ENCODE measurements at places on chromosomes 16 and 17.

GRCh38 chr17:71572343-71572742 is 548.5 kb upstream of the SOX9 start:
- no peak for DNase-seq

DNA sequence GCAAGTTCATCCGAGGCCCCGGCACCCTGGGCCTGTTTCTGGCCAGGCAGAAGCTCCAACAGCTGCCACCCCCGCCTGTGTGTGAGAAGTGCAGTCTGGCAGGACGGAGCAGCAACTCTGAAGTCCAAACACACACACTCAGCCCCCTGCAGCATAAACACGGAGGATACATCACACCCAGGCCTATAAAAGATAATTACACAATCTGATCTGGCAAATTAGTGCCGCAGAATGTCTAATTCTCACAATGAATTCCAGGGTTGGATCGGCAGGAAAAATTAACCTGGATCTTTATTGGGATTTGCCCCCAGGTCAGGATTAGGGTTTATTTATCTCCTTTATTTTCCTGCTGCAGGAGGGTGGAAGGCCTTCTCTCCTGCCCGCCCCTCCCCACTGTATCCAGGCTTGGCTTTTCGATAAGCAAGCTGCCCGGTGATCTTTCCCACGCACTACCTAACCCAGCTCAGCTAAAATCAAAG is 311.4 kb downstream of the SOX9 start:
- no peak for DNase-seq

DNA sequence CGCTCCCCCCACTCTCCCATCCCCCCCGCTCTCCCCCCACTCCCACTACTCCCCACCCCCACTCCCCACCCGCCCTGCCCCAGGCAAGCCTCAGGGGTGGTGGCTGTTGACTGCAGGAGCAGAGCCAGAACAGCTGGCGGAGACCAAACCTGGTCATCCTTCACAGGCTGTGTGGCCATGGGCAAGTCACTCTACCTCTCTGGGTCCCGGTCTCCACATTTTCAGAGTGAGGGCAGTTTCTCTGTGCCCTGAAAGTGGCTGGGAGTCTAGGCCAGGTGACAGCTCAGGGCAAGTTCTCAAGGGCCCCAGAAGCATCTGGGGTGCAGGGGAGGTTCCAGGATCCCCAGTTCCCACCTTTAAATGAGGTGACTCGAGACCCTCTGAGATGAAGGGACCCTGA is 15.1 kb upstream of the BAHCC1 start:
- DNase-seq, result no peak

DNA sequence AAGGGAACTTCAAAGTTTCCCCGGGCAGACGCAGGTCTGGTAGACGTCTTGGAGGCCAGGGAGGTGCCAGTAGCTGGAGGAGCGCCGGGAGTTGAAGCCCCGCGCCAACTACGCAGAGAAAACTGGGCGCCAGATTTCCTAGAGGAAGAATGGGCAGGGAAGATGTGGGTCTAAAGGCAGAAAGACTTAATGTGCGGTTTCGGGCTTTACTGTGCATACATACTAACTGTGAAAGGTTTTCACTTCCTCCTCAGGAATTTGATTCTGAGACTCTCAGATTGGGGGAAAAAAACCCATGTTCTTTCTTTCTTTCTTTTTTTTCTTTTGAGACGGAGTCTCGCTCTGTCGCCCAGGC is 331 bp upstream of the ZNF287 start:
- no peak for DNase-seq

GRCh38 chr16:87464691-87465300 is 28.0 kb downstream of the ZCCHC14 start:
- peak; percentile 61 for DNase-seq

- DNase-seq, result no peak
These were observed 61.8 kb downstream of the ARSG start for GRCh38 chr17:68353111-68353521.

GRCh38 chr16:54353097-54353496 is 66.5 kb upstream of the IRX3 start:
- DNase-seq, result no peak

GRCh38 chr16:57134982-57135381 is 42.6 kb downstream of the CPNE2 start:
- no peak for DNase-seq

DNA sequence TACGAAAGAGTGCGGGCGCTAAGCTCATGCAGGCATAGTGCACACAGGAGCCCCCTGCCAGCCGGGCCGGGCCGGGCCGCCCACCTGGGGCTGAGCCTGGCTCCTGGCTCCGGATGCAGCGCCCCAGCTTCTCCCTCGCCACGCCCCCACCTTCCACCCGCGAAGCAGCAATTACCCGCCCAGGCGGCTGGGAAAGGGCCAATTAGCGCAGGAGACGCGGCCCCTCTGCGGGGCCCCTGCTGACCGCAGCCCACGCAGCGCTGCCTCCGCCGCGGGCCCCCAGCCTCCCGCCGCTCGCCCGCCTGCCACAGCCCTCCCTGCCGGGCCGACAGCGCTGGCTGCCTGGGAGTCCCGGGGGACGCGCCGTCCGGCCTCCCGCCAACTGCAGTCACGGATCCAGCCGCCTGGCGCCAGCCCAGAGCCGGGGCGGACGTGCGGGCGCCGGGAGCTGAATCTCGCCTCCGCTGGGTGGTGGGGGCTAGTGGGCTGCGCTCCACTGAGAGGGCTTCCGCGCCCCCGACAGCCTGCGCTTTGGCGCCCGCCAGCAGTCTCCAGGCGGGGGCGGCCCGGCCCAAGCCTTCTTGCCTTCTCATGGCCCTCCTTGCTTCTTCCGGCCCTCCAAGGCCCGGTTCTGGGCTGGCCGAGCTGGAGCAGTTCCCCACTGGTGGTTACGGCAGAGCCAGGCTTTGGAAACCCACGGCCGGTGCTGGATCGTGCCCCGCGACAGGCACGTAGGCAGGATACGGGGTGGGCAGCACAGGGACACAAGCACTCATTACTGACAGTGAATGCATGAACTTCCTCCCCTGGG is 14.9 kb upstream of the CBFB start:
- DNase-seq, result no peak

DNA sequence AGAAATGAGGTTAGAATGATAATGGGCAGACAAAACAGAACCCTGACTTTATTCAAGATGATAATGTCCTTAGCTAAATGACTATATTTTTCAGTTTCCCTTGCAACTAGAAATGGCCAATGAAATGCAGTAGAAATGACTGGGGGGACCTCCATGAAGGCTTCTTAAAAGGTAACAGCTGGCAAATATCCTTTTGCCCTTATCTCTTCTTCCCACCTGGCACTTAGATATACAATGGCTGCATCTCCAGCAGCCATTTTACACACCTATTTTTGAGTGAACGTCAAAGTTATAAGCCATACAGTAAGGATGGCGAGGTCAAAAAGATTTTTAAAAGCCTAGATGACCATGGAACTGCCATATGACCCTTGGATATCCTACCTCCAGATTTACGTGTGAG is 39.9 kb downstream of the USP32 start:
- DNase-seq, result no peak

DNA sequence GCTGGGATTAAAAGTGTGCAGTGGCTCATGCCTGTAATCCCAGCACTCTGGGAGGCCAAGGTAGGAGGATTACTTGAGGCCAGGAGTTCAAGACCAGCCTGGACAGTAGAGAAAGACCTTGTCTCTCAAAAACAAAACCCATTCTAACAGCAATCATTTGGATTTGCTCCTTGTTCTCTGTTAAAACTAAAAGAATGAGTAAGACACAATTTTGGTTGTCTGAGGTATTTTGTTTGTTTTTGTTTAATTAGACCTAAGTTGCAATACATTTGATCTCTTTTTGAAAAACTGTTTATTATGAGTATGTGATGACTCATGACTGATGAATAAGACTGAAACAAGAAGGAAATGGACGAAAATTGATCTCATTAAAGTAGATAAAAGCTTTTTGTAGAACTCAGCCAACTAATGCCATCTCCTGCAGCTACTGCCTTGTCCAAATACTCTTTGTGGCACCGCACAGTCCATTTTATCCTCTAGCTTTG is 29.0 kb downstream of the GLG1 start:
- peak; percentile 69 for DNase-seq

DNA sequence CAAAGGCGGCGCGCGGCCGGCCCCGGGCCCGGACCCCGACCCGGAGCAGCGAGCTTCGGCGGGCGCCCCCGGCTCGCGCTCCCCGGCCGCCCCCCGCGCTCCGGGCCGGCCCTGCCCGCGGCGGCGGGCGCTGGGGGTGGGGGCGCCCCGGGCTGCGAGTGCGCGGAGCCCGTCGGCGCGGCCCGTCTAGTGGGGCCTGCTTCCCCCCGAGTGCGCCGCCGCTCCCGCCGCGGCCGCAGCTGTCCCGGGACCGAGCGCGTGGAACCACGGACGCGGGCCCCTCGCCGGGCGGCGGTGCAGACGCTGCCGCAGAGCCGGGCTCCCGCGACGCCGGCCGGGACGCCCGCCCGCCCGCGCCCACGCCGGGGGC is 308 bp downstream of the ADCY9 start:
- no peak for DNase-seq

All from RKO (cell line).